NCI-H1694 treated with DMSO at 0.1 percent for 48 hours (cell line): ENCODE measurements at places on chromosomes 5 and 9.

GRCh38 chr9:3534614-3535404 lies 9.0 kb upstream of the RFX3 start:
- no peak for DNase-seq

GRCh38 chr5:138402640-138403039 lies 36.2 kb upstream of the REEP2 start:
- DNase-seq = no peak

DNA sequence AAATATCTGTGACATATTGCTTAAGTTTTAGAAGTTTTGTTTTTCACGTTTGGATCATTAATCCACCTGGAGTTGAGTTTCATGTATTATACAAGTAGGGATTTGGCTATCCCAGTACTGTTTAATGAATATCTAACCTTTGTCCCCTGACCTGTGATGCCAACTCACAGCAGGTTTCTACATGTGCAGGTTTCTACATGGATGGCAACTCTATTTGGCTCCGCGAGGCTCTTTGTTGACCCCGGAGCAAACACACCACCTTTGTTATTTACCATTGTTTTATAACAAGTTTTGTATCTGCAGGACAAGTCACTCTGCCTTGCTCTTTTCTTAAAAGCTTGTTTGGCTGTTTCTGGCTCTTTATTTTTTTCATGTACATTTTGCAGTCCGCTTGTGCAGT lies 920 bp upstream of the SFXN1 start:
- no peak for DNase-seq

- DNase-seq = no peak
Measured at GRCh38 chr9:34717996-34718614, 8.2 kb upstream of the CCL21 start.

DNA sequence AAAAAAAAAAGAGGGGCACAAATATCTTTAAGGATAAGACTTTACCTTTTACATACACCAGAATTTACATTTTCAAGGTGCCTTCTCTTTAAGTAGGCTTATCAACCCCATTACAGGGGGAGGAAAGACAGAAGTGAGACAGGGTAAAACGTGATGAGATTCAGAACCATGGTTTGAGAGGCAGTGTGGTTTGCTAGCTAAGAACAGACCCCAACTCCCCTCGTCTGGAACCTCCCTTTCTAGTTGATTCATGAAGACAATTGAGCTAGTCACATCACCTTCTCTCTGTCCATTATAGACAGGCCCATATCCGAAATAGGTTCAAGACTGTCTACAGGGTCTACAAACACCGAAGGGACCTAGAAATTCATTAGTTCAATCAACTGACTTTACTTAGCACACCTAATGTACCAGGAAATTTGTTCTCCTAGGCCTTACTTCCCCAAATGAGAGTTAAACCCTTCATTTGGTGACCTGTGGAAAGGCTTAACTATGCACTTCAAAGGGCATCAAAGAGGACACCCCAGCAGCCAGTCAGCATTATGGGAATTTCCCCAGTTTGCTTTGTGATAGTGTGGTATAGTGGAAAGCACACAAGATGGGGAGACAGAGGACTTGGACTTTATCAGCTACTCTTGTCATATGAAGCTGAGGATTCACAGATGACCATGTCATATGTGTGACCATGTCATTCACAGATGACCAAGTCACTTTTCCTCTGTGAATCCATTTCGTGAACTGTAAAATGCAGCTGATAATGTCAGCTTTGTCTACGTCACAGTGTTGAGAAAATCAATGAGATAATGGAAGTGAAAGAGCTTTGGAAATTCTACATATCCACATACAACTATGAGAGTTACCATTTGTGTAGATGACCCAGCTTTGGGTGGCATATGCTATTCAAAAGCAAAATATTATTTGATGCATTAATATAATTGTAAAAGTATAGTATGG lies 40.2 kb upstream of the CYFIP2 start:
- no peak for DNase-seq

- DNase-seq = no peak
Measured at GRCh38 chr5:76487821-76488220, 84.7 kb downstream of the IQGAP2 start.

GRCh38 chr5:179880848-179881590 lies 22.4 kb upstream of the MRNIP start:
- no peak for DNase-seq

- no peak for DNase-seq
Measured at GRCh38 chr5:5371005-5371404, 51.5 kb upstream of the ICE1 start.

- DNase-seq = no peak
Measured at GRCh38 chr9:121085661-121086060, 10.9 kb downstream of the CNTRL start.
